ENCODE measurements at places on chromosomes 4 and X.

GRCh38 chr4:6391852-6392188 lies 80.6 kb downstream of the PPP2R2C start:
- DNase-seq = no peak

- no peak for DNase-seq
These were observed 7.8 kb downstream of the RXFP1 start for GRCh38 chr4:158529505-158529904.

GRCh38 chr4:45410701-45411210 lies 684.4 kb upstream of the GNPDA2 start:
- no peak for DNase-seq

GRCh38 chr4:52863324-52863723 lies 1.2 kb downstream of the RASL11B start:
- no peak for DNase-seq

DNA sequence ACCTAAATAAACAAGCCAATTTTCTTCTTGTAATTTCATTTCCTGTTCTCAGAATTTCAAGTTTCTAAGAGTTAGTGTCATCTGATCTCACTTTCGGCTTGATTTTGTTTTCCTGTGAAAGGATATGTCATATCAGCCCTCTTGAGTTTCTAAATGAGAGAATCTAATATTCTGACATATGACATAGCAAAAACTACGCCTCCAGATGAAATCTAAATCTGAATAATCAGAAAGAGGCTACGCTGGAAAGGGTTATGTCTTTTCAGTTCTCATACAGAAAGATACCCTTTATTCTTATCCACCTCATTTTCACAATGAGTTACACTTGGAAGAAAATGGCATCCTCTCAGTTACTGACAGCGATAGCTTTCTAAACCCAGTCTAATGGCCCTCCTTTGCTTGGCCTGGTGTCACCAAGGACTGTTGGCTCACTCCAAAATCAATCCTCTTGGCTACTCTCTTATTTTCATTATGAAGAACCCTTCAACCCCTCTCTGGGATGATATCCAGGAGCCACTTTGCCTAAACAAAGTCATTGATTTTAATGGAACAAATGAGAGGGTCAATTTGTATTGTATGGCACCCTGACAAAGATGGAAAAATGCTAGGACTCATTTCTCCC lies 65.6 kb downstream of the ASB9 start:
- DNase-seq = no peak

DNA sequence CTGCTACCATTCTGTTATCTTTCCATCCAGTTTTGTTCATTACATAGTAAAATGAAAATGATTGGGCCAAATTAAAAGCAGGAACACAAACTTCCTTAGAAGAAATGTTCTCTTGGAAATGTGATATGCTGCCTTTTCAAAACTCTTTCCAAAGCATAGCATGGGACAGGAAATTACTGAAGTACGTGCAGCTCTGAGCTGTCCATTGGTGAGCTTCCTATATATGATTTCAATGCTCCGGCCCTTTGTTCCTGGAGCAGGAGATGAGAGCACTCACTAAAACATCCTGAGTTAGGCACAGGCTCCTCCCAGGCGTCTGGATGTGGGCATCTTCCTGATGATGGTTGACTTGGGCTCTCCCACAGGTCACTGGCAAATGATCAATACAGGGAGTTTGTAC lies 33.0 kb upstream of the ANXA3 start:
- DNase-seq = no peak

DNA sequence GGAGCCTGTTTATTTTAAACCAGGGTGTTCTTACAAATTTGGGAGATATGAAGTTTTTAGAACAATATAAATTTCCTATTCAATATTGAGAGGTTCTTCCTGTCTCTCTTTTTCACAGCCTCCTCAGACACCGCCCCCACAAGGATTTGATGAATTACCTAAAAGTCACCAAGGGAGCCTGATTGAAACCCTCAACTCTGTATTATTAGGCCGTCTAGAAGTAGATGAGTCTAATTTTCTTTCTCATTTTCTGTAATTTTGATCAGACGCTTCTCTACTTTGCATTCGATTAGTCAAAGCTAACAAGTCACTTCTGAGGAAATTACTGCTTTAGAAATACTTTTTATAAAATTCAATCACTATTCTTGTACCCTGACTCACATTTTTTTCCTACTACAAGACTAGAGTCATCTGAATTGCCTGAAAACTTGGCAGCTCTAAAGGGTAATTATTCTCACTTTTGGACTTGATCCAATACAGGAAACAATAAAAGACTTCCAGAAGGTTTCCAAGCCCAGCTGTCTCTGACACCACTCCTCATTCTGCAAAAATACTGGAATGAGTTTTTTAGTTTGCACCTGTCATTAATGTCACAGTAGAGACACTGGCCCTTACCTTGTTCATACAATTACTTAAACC lies 111.2 kb downstream of the ELOVL6 start:
- DNase-seq = no peak

DNA sequence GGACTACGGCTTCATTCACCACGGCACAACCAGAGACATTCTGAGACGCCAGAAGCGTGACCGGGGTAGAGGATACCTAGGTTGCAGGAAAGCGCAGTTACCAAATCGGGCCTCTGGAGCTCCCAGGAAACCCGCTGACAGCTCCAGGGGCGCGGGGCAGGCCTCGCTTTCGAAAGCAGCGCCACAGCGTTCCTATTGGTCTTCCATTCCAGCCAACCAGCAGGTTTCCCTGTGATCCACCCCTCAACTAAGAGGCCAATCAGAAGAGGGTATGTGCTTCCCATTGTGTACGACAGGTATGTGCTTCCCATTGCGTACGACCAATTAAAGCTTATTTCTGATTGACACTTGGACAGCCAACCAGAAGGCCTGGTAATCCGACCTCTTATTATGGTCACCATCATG lies 14.9 kb downstream of the SNX12 start:
- DNase-seq = no peak

DNA sequence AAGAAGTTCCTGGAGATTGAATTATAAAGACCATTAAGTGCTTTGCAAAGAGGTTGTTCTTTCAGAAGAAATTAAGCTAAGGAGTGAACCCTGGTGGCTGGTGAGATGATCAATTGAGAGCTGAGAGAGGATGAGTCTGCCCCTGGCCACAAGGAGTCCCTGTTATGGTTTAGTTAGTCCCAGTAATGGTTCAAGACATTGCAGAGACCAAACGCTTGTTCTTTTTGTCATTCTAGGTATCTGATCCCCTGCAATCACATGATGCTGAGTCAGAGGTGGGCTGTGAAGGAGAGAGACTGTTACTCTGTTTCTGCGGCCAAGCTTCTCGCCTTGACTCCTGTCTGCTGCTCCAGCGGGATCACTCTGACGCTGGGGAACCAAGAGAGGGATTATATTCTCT lies 114.5 kb downstream of the GATB start:
- no peak for DNase-seq

DNA sequence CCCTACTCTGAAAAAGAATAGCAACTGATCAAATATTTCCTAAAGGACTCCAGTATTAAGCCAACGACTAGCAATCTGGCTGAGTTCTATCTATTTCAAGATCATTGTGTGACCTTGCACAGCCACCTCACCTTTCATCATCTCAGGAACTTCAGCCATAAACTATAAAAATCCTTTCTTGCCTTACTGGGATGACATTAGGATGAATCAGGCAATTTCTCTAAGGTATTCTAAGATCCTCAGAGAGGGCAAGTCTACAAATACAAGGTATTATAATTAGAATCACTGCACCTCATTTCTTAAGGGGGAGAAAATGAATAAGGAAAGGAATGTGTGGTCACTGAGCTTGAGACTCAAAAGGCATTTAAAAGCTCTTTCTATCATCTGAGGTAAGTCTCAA lies 152.6 kb downstream of the GRIA3 start:
- no peak for DNase-seq

DNA sequence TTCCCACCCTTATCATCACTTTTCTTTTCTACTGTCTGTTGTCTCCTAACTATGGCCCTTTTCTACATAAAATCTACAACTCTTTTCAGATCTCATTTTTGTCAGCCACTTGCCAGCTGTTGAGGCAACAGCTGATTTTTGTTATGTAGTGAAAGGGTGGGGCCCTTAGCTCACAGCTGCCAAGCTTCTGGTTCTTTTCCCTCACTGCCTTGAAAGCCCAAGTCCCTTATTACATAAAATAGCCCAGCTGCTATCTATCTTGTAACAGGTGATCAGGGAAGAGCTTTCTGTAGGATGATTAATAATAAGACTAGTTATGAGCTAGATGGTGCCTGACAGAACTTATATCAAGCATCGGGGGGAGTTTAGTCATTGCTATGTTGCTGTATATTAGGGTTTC lies 45.9 kb downstream of the ADGRL3 start:
- DNase-seq = no peak

DNA sequence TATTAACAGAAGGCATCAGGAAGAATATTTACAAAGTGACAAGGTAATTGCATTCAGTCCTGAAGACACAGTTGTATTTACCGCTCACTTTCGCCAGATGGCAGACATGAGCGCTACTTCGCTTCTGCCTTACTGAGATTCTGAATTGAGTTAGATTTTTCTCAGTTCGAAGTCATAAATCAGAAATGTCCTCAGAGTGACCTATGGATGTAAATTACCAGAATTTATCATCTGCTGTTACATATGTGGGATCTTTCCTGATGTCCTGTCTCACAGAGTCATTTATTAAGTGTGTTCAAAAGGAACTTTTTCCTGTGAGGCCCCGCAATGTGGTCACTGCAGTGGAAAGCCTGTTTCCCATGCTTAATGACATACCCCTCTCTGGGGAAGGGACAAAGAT lies 97.3 kb upstream of the DCLK2 start:
- no peak for DNase-seq

DNA sequence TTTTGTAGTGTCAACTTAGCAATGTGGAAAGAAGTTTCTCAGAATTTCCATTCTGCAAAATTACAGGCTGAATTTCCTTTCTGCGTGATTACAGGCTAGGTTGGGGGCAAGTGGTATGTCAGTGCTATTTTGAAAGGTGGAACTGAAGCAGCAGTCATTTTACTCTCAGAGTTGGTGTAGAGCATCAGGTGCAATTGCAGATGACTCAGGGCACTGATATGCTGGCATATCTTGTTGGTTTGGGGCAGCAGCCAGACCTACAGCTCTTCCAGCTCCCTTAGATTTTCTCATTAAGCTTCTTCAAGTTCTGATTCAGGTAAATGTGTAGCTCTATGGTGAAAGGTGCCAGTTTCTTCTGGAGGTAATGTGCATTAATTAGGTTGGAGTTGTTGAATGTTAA lies 930.7 kb upstream of the PCDH10 start:
- DNase-seq = no peak

GRCh38 chrX:16267431-16267830 lies 100.2 kb downstream of the MAGEB17 start:
- DNase-seq = no peak

DNA sequence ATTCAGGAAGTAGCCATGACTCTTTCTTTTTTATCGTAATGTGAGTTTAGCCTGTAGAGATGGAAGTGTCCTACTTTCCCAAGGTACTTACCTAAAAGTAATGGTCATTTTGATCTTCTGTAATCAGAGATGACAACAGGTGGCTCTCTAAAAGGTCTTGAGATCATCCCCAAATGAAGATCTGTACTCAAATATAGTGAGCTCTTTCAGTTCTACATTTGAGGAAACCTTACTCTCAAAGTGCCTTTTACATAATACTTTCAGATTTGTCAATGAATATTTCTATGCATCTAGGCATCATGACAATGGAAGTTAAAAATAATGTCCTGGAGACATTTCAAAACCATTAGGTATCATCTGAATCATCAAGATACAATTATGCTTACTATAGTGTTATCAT lies 17.2 kb upstream of the MND1 start:
- no peak for DNase-seq

GRCh38 chr4:75655562-75655961 lies 17.6 kb downstream of the G3BP2 start:
- DNase-seq = no peak

DNA sequence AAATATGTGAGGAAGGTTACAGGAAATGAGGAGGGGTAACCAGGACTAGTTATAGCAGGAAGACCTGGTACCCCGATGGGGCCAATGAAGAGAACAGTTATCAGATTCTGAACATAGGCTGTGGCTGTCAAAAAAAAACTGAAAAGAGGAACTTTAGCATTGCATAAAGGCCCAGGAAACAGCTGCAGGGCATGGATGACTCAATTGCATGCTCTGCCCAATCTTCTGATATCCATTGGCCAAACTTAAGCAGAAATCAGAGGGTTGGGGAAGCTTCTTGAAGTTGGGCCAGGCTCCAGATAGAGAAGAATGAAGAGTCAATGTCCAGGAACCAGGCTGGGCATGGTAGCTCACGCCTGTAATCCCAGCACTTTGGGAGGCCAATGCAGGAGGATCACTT lies 1222.4 kb upstream of the PRKX start:
- DNase-seq = no peak

DNA sequence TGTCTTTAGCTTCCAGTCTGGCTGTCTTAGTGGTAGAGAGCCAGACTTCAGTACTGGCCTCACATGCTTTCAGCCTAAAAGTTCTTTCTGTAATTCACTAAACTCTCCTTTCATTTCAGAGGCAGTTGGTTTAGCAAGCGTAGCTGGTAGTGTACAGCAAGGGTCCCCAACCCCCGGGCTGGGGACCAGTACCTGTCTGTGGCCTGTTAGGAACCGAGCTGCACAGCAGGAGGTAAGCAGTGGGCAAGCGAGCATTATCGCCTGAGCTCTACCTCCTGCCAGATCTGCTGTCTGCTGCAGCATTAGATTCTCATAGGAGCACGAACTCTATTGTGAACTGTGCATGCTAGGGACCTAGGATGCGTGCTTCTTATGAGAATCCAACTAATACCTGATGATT lies 72.0 kb downstream of the QRFPR start:
- no peak for DNase-seq

- no peak for DNase-seq
These were observed 291 bp upstream of the NBDY start for GRCh38 chrX:56728752-56729151.

GRCh38 chrX:44011506-44011905 lies 38.3 kb upstream of the NDP start:
- DNase-seq = no peak

DNA sequence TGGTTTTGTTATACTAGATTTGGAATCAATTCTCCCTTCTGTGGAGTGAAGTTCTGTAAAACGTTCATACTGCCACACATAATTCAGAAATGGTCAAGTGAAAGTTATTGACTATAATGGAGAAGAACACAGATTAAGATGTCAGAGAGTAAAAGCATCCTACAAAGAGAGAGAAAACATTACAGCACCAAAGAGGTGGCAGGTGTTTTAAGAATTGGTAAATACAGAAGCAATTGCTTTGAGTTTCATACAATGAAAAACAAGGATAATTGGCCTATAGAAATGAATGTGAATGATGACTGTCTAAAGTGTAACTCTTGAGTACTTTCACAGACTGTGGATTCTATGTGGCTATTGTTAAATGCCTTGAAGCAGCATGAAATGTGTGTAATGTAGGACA lies 435.6 kb upstream of the SMIM31 start:
- DNase-seq = no peak

GRCh38 chr4:101393256-101393655 lies 45.9 kb upstream of the PPP3CA start:
- no peak for DNase-seq

DNA sequence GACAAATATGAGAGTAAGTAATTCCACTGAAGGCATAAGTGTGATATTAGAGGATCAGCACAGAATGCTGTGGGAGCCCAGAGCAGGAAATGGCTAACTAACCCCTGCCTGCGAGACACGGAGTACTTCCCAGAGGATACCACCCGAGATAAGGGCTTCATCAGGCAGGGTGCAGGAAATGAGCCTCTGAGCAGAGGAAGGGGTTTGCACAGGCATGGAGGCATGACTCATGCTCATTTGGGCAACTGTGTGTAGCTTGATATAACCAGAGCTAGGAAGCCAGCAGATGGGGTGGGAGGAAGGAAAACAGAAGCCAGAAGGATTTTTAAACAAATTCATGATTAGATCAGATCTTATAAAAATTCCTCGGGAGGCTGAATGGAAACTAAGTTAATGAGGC lies 70.0 kb upstream of the TSPAN5 start:
- DNase-seq = no peak

- DNase-seq = no peak
These were observed 36.8 kb downstream of the RTL5 start for GRCh38 chrX:72094894-72095293.
